ENCODE measurements at places on chromosomes 7 and 10.

- no peak for DNase-seq
These were observed 33.8 kb downstream of the MAP3K8 start for GRCh38 chr10:30467651-30468338.

GRCh38 chr7:137835486-137836112 is 11.2 kb downstream of the DGKI start:
- DNase-seq = no peak

- DNase-seq = no peak
These were observed 16.4 kb upstream of the FERD3L start for GRCh38 chr7:19161671-19162070.

GRCh38 chr10:18140957-18141845 is 977 bp downstream of the CACNB2 start:
- DNase-seq = peak; percentile 25

DNA sequence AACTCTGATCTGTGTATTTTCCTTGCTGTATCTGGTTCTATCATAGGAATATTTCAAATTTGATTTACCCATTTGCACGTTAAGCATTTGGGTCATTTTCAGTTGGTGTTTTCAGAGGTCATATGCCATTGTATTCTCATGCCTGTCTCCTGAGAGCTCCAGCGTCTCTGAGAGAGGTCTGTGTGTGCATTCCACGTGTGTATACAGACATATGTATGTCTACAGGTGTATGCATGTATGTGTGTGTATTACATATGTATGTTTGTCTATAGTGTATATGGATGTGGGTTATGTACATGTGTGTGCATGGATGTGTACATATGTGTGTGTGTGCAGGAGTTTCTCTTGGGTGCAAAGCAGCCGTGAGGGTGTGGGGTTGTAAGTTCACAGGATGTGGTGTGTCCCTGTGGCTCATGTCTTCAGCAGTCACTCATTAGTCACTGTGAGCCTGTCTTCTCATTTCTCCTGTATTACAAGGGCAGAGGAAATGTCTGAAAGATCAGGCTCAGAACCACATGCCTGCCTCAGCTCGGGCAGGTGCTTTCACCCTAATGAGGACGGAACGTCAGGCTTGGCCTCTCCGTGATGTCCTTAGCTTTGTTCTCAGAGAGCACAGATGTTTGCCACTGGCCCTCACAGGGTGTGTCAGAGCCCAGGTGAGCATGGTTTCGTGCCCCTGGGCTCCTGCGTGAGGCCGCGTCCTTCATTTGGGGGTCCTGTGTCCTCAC is 101.6 kb downstream of the NKX6-2 start:
- DNase-seq = peak; percentile 54

GRCh38 chr7:133545618-133546017 is 292.7 kb downstream of the EXOC4 start:
- DNase-seq = peak; percentile 46

DNA sequence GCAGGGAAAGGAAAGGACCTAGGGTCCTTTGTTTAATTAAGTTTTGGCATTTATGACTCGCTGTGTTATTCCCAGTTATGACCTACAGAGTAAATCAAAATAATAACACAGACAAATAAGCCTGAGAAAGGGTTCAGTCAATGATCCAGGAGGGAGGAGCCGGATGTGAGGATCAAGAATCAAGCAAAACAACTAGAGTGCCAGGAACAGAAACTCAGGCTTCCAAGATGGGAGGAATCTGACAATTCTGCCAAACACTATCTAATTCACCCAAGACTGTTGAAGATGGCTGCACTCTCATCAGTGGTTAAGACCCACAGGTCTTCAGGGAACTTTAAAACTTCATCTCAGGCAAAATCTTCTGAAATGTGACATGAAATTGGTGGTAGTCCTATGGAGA is 50.3 kb upstream of the PIP4K2A start:
- peak; percentile 6 for DNase-seq

- peak; percentile 2 for DNase-seq
These were observed 114.0 kb downstream of the WDFY4 start for GRCh38 chr10:48798481-48799254.

GRCh38 chr7:151012911-151013347 is 11.4 kb downstream of the ATG9B start:
- peak; percentile 30 for DNase-seq

- DNase-seq = no peak
These were observed 48.9 kb downstream of the C10orf143 start for GRCh38 chr10:130061760-130062159.

- DNase-seq = no peak
These were observed 136.9 kb downstream of the SKIDA1 start for GRCh38 chr10:21388589-21388988.

DNA sequence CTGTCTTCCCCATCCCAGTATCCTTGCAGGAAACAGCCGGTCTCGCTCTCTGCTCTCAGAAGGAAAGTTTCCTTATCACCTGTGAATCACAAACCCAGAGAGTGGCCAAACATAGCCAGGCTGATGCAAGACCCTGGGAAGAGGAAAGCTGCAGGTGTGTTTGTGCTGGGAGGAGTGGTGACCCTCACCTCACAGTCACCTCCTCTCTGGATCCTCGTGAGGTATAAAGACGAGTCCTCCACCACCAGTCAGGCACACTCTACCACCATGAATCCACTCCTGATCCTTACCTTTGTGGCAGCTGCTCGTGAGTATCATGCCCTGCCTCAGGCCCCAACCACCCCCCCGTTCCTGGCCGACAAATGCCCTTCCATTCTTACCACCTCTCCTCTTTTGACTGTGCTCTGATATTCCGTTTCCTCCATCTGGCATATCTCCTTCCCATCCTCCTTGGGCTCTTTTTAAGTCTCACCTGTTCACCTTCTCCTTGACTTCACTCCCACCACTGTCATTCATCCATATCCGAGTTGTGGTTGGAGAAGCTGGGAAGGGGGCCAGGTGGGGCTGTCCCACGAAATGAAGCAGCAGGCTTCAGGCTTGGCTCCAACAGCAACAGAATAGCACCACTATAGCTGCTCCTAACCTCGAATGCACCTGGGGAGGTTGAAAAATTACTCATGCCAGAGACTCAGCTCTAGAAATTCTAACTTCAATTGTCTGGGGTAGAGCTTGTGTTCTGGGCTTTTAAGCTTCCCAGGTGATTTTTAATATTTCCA is at the start of gene PRSS1:
Gene PRSS1 (plus strand): TSS at position 255 of the 776 bp plus-strand sequence. CDS start 13 bp downstream, at position 268.
- no peak for DNase-seq

DNA sequence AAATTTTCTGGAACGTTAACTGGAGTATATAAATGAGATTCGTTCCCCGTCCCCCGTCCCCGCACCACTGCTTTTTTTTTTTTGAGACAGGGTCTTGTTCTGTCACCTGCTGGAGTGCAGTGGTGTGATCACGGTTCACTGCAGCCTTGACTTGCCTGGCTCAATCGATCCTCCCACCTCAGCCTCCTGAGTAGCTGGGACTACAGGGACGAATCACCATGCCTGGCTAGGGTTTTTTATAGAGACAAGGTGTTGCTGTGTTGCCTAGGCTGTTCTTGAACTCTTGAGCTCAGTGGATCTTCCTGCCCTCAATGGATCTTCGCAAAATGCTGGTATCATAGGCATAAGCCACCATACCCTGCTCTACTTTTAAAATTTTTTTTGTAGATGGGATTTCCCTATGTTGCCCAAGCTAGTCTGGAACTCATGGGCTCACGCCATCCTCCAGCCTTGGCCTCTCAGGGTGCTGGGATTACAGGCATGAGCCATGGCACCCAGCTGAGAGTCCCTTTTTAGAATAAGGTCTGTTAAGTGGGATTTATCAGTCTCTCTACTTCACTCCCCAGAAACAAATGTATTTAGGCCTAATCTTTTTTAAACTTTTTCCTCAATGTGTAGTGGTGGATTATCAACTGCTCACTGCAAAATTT is 122.9 kb downstream of the LYZL1 start:
- DNase-seq = no peak

GRCh38 chr10:77936697-77937567 is 10.4 kb upstream of the DLG5 start:
- DNase-seq = no peak

DNA sequence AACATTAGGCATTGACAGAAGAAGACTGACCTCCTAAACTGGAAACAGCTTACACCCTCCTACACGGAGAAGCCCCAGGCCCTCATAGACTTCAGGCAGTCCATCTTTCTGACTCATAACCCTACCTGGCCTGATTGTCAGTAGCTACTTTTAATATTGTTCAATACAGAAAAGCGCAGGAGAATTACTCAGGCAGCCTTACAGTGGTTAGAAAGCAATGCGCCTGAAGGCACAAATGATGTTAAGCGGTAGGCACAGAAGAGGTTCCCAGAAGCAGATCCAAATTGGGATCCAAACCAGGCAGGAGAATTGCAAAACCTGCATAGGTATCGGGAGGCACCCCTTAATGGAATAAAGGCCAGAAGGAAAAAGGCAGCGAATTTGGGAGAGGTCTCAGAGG is 5.4 kb upstream of the CYREN start:
- DNase-seq = no peak

DNA sequence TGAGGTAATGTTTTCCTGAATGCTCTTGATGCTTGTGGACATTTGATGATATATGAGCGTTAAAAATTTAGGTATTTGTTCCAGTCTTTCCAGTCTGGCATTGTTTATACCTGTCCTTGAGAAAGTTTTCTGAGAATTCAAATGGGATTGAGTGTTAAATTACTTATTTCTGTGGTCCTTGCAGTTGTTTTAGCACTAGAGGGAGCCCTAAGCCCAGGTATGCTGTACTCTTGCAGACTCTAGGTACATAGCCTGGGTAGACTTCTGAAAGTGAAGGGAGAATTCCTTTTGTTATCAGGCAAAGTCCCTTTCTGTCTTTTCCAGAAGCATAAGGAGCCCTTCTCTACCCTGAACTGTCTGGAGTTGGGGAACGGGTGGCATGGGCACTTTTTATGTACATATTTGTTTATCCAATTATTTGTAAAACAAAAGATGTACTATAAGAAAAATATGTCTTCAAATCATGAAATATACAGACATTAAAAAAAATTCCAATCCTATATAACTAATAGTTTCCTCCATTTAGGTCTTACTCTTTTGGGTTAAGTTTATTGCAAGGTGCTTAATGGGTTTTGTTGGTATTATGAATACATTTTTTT is 262.1 kb downstream of the ATRNL1 start:
- DNase-seq = peak; percentile 71

- peak; percentile 44 for DNase-seq
These were observed 112.2 kb downstream of the EXOC4 start for GRCh38 chr7:133364959-133365690.

- DNase-seq = no peak
These were observed 111.9 kb upstream of the RPA3 start for GRCh38 chr7:7830122-7830878.

GRCh38 chr7:128121711-128122530 is 90.7 kb upstream of the LRRC4 start:
- peak; percentile 56 for DNase-seq

GRCh38 chr7:88665892-88666514 is 93.5 kb upstream of the ZNF804B start:
- no peak for DNase-seq

GRCh38 chr10:51643734-51644133 is 55.7 kb downstream of the CSTF2T start:
- no peak for DNase-seq

- no peak for DNase-seq
These were observed 837.8 kb upstream of the LRRN3 start for GRCh38 chr7:110253093-110253492.

- no peak for DNase-seq
These were observed 169.2 kb upstream of the CDC14C start for GRCh38 chr7:48755061-48755555.

DNA sequence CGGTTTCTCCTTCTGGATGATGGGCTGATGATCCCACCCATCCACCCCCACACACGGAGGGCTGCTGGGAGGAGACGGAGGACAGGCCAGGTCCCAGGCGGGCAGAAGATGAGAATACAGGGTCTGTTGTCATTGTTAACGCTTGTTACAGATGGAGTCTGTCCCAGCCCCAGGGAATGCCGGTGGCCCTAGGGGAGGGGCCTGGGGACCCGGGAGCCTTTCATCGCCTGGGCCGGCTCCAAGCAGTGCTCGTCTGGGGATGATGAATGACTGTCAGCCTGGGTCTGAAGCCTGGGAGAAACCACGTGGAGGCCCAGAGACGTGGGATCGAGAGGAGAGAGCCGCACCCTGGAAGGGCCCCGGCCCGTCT is 69.2 kb downstream of the UNCX start:
- no peak for DNase-seq

- no peak for DNase-seq
These were observed 184.2 kb downstream of the EMX2 start for GRCh38 chr10:117726596-117727295.

DNA sequence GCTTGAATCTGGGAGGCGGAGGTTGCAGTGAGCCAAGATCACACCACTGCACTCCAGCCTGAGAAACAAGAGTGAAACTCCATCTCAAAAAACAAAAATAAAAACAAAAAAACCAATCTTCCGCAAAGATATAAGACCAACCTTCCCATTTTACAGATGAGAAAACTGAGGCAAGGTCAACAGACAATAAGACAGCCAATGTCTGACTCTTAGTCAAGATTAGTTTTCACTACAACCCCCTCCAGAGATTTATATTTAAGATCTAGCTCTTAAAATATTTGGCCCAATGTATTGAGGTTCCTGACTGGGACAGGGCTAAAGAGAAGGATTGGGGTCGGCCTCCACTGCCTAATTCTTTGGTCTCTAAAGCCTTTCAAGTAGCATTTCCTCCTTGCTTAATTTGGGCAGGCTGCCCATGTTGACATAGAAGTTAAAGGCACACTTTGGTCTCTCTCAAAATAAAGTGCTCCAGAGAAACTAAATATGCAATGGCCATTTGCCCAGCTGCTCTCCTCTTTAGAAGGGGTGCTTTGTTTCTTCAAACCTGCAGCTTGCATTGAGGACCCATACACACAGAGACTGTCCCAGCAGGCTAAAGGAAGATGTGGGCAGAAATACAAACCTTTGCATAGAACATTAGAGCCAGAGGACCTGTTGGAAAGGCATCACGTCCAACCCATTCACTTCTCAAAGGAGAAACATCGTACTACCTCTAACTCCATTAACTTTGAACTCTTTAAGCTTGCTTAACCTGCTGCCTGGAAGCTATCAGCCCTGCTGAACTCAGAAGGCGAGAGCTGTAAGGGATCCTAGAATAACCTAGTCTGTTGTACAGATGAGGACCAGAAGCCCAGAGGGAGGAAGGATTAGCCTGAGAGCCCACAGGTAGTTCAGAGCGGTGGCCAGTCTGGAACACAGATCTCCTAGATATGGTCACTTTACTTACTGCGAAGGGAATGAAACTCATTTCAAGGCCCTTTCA is 3.9 kb downstream of the TECTB start:
- DNase-seq = no peak

GRCh38 chr10:127694580-127695193 is 42.3 kb upstream of the FOXI2 start:
- DNase-seq = peak; percentile 9

GRCh38 chr10:14592566-14592965 is 182.1 kb downstream of the FAM107B start:
- no peak for DNase-seq

GRCh38 chr10:29479981-29480954 is 154.5 kb downstream of the SVIL start:
- DNase-seq = no peak
